NCI-H226 (cell line): ENCODE measurements at places on chromosomes 1 and 21.
A peak's percentile ranks its signal among the peaks of the same experiment; 100 is the strongest.

- no peak for DNase-seq
Measured at GRCh38 chr1:26578167-26578566, 48.6 kb downstream of the RPS6KA1 start.

DNA sequence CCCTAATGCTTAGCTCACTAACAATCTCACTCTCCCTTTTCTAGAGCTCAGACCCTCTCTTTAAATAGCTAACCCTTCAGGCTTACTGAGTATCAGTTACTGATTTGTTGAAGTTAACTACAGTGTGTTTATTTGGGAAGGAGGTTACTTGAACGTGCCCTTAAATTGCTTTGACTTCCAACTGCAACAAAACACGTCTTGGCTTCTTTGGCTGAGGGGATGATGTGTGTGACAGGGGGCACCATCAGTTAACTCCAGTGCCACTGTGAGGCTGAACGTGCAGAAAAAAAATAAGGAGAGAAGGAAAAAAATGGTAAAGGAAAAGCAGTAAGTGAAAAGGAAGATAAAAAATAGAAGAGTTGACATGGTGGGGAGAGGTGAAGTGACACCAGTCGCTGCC, 75.1 kb upstream of the NRIP1 start:
- DNase-seq = no peak

- DNase-seq = no peak
Measured at GRCh38 chr1:22001409-22001808, at the start of gene CELA3A. Gene CELA3A, plus strand, starts transcription at chr1:22001657. Its CDS starts 18 bp downstream, at chr1:22001675.

DNA sequence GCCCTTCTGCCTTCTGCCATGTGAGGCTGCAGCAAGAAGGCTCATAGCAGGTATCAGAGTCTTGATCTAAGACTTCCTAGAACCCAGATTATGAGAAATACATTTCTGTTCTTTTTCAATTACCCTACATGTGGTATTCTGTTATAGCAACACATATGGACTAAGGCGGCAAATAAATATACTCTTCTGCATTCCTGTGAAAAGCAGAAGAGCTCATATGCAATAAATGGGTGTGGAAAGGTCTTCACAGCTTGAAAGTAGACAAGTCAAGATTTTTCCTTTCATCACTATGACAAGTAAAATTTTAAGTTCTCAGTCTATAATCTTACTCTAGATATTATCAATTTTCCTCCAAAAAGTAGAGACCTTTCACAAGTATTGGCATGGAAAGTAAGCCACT, 36.6 kb downstream of the TNFSF18 start:
- no peak for DNase-seq

- DNase-seq = no peak
Measured at GRCh38 chr1:49337251-49337650, 560.6 kb upstream of the BEND5 start.

GRCh38 chr1:86423873-86424272, at the start of gene CLCA2:
Gene CLCA2, plus strand, starts transcription at chr1:86424171. Its CDS starts 77 bp downstream, at chr1:86424248.
- no peak for DNase-seq

- no peak for DNase-seq
Measured at GRCh38 chr1:11704194-11704529, 12.7 kb downstream of the DRAXIN start.

- DNase-seq = no peak
Measured at GRCh38 chr1:148309940-148310500, 157.9 kb upstream of the NBPF11 start.

DNA sequence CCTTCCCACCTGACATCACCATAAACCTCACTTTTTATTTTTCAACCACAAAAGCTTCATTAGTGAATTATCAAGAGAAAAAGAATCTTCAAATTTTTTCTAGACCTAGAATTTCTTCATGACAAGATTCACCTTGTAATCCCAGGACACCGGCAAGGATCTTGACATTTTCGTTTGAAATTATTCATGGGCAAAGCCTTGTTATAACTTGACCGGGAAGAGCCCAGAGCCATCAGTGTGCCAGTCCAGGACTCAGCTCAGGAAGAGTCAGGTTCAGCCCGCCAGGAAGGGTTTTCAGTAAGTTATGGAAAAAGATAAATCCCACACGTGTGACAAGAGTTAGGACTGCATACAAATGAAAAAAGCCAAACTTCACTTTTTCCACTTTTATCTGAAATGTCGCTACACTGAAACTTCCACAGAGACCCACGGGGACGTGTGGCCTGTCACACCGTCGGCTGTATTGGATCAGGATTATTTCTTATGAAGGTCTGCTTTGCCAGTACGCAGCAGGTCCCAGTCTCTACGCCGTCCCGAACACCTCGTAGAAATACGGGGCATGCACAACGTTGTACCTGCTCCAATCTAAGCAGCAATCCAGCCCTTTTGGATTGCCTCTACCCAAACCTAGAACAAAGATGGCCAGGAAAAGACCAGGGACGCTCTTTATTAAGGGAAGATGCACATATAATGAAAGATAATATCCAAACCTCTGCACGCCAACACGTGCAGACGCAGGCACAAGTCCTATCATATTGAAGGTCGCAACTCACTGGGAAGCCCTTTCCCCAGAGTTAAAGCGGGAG, 916 bp downstream of the F3 start:
- peak; percentile 31 for DNase-seq

- no peak for DNase-seq
Measured at GRCh38 chr1:58901008-58901407, 117.2 kb upstream of the JUN start.

DNA sequence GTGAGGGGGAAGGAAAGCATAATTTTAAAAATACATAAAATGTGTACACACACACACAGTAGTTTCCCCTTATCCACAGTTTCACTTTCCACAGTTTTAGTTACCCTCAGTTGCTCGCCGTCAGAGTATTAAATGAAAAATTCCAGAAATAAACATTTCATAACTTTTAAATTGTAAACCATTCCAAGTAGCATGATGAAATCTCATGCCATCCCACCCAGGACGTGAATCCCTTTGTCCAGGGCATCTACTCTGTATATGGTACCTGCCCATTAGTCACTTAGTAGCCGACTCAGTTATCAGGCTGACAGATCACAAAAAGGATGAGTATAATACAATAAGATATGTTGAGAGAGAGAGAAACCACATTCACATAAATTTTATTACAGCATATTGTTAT, 36.2 kb downstream of the EPS15 start:
- no peak for DNase-seq

DNA sequence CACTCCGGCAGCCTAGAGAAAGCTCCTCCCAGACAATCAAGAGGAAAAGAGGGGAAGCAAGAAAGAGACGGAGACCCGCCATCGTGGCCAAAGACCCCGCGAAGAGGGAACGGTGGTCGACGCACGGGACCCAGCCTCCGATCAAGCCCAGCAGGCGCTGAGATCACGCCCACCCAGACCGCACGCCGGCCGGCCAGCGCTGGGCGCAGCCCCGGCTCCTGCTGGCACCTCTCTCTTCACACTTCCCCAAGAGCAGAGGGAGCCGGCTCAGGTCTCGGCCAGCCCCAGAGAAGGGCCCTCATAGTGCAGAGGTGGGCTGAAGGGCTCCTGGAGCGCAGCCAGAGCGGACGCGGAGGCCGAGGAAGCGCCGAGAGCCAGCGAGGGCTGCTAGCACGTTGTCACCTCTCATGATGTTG, 918.4 kb upstream of the ADAMTS5 start:
- no peak for DNase-seq

- DNase-seq = no peak
Measured at GRCh38 chr21:42056996-42057689, 14.0 kb upstream of the UMODL1 start.

DNA sequence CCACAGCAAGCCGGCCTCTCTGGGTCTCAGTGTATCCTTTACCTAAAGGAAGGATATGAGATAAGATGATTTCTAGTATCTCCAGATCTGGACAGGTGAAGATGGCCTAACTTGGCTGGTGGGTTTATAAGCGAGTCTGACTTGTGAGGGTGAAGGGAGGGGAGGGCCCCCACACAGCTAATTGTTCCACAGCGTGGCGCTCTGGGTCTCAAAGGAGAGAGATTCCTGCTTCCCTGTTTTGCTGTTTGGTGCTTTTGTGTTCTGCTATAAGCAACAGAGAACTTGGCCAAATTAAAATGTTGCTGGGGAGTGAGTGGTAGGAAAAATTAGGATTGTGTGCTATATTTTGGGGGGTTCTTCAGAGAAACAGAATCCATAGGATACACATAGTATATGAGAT, 28.9 kb upstream of the NLRP3 start:
- DNase-seq = no peak

GRCh38 chr1:178189814-178190213, 95.9 kb downstream of the RASAL2 start:
- DNase-seq = no peak

DNA sequence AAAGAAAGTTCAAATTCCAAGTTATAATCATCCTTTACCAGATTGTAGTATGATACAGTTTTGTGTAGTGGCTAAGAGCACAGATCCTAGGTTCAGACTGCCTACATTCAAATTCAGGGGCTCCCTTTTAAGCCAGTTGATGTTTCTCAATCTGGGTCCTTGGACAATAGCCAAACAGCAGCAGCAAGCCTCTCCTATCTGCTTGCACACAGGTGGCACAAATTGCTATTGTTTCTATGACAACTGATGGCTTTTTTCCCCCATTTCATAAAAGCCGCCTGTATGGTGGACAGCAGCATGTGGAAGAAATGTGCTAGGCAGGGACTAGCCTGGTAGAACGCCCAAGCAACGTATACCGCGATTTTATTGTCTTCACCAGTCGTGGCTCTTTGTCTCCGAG, 76.5 kb downstream of the S1PR1 start:
- no peak for DNase-seq

DNA sequence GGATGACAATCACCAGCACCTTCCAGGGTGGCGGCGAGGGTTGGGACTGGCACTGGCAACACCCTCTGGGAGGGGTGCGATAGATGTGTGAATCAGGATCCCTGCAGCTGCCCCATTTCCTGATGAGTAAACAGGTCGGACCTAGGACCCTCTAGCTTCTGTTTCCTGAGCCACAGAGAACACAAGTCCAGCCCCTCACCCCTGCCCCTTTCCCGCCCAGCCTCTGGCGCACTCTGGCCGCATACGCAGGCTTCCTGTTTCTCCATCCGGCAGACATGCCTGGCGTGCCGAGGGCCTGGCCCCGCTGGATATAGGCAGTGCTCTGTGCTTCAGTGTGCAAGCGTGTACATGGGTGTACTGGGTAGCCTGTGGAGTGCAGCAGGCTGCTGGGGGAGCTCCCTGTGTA, 4.6 kb downstream of the PEAR1 start:
- DNase-seq = peak; percentile 87

DNA sequence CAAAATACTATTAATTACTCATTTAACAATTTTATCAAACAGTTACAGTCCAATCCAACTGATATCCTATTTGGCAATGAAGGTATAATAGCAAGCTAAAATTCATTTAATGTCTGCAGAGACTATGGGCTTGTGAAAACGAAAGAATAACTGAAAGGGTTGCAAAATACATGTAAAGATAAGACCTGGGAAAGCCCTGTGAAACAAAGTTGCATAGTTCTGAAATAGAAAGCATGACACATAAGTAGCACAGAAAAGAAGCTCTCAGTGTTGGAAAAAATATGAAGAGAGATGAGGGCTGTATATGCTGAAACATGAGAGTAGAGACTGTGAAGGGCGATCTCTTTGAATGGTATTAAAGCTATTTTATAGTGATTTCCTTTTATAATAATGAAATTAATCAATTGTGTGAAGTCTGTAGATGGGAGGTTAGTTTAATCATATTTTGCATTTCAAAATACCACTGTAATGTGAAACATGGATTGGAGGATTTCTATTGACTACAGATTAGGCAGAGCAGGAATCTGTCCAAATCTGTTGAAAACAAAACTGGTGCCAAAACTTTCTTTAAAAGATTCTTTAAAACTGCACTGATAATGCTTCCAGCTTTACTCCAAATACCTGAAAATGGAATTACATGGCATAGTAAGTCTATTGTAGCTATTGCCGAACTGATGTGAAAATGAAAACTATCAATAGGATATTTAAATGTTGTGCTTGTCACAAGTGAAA, 1518.9 kb upstream of the B3GALT2 start:
- DNase-seq = peak; percentile 48

GRCh38 chr1:55329808-55330432, 114.8 kb upstream of the USP24 start:
- no peak for DNase-seq

GRCh38 chr1:228374711-228375577, 31.7 kb downstream of the TRIM11 start:
- peak; percentile 83 for DNase-seq

GRCh38 chr1:181010789-181011188, 11.9 kb downstream of the STX6 start:
- peak; percentile 33 for DNase-seq

DNA sequence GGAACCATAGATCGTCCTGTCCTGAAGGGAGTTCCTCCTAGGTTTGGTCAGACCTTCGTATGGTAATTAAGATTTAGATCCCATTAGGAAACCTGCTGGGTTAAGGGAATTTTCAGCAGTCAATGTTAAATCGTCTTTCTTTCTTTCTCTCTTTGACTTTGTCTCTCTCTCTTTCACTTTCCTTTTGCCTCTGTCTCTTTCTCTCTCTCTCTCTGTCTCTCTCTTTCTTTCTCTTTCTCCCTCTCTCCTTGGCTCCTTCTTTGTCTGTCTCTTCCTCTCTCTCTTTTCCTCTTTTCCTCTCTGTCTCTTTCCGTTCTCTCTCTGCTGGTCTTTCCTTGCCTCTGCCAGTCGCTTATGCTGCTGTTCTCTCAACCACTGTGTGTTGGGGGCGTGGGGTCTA, 8.7 kb downstream of the OR2W3 start:
- DNase-seq = no peak

DNA sequence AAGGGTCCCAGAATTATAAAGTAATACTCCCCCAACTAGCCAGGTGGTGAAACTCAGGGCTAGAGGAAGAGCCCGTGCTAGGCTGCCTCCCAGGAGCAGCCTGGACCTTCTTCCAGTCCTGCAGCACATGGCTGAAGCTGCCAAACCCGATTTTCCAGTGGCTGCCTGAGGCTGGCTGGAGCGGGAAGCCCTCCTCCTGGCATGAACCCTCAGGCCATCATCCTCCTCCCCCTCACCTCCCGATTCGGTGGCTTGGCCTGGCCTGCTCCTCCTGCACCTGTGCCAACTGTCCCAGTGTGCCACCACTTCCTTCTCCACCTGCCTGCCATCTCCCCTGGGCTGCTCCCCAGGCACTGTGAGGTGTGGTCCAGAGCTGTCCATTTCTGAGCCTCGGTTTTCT, 3.0 kb upstream of the TSPAN1 start:
- DNase-seq = no peak

GRCh38 chr21:45975020-45975666, 6.4 kb upstream of the COL6A1 start:
- peak; percentile 64 for DNase-seq

- DNase-seq = peak; percentile 53
Measured at GRCh38 chr1:51926171-51926812, 47.8 kb upstream of the NRDC start.

- DNase-seq = no peak
Measured at GRCh38 chr1:168688644-168689326, 40.2 kb downstream of the DPT start.

GRCh38 chr21:34221331-34222030, 142.3 kb upstream of the KCNE2 start:
- DNase-seq = no peak

DNA sequence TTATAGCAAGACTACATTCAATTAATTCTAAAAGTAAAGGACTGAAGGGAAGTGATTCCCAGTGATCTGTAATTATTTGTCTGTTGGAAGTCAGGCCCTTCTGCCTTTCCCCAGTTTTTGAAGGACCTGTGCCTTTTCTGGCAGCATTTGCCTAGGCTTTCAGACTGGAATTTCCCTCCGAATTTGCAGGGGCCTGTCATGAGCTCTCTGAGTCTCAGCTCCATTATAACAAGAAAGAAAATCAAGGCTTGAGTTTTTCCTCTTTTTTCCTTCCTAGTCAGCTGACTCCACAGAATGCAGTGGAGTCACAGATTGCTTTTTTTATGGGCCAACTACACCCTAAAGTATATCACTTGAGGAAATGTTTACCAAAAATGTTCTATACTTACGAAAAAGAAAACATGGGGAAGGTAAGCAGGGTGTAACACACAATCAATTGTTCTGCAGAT, 1.1 kb downstream of the NR5A2 start:
- DNase-seq = no peak
